ENCODE measurements at places on chromosomes 7 and 10.

DNA sequence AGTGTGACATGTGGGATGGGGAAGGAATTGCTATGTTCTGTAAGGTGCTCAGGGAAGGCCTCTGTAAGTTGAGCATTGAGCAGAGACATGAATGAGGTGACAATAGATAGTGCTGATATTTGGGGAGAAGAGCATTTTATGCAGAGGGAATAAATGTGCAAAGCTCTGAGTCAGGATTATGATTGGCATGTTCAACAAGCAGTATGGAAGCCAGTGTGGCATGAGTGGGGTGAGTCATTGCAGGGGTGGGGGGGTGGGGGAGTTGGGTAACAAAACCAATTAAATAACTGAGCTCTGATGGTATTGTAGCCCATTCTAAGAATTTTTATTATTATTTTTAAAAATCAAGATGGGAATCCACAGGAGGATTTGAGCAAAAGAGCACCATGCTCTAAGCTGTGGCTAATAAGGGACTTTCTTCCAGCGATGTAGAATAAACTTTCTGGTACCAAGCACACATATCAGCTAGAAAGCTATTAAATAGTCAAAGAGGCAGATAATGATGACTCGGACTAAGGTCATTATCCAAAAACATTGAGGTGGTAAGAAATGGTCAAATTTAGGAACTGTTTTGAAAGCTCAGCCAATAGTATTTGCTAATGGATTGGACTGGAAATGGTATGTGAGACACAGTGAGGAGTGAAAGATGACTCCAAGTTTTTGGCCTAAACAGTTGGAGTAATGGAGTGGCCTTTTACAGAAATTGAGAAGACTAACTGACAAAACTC, 96.4 kb downstream of the PRKG1 start:
- DNase-seq = no peak

DNA sequence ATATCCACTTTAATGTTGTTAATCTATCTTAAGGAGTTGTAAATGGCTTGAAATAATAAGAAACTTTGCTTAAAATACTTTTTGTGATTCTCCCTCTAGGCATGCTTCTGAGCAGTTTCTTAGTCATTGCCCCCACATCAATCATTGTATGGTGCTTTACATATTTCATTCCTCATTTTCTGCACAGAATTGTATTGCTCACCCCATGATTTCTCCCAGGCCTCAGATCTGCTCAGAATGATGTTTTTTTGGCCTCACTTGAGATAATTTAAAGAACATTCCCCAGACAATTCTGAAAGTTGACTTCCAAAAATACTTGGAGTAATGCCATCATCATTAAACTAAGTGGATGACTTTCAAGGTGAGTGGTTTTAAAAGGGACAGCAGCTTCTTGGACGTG, 82.1 kb upstream of the PRPS1L1 start:
- no peak for DNase-seq

DNA sequence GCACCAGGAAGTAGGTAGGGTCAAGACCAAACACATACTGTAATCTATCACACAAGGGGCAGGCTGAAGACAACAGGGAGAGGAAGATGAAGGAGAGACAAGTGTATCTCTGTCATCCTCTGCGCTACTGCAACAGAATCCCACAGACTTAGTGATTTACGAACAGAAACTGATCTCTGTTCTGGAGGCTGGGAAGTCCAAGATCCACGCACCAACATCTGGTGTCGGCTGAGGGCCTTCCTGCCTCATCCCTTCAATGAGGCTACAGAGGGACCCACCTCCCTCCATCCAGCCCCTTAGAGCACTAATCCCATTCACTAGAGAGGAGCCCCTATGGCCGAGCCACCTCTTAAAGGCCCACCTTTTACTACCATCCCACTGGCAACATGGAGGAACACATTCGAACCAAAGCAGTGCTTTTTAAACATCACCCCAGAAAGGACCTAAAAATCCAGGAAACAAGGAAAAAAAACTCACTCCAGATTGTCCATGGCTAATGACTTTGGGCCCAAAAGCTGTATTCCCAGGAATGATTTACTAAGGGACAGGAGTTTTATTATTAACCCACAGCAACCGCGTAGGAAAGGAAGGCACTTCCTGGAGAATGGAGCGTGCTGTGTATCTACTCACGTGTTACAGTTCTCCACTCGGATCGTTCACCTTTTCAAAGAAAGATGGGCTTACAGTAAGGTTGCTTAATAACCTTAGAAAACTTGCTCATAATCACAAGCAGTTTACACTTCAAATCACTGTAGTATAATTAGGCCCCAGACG, 4.2 kb downstream of the BNIP3 start:
- no peak for DNase-seq

- no peak for DNase-seq
These were observed 1331.9 kb downstream of the XPNPEP1 start for GRCh38 chr10:108591417-108591816.

- DNase-seq = peak; percentile 37
These were observed 622 bp downstream of the WNT16 start for GRCh38 chr7:121329191-121330052.

- no peak for DNase-seq
These were observed 13.5 kb upstream of the GPR85 start for GRCh38 chr7:113100121-113100603.
